Right atrium auricular region (tissue), 2 donors: ENCODE measurements at places on chromosomes 4 and X.

DNA sequence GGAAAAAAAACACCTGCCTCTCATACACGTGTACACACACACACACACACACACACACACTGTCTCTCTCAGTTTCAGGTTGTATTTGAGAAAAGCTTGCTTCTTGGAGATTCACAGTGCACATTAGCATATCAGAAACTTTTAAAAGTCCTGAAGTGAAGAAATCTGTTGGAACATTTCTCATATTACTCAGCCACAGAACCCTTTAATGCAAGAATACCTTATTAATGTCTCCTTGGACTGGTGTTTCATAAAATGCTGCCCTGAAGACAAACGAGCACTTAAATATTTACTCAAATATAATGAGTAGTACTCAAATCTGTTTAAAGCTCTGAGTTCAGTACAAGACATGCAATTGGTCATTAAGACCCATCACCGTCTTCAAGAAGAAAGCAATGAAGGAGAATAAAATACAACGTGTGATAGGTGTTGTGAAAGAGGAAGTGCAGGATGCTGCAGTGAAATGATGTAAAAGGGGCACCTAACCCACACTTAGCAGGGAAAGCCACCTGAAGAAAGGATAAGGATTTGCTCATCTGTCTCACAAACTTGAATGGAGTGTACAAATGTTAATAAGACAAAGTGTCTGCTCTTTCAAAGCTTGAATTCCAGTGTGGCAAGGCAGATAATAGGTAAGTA is 57.0 kb downstream of the DCLK2 start:
- DNase-seq, result no peak

DNA sequence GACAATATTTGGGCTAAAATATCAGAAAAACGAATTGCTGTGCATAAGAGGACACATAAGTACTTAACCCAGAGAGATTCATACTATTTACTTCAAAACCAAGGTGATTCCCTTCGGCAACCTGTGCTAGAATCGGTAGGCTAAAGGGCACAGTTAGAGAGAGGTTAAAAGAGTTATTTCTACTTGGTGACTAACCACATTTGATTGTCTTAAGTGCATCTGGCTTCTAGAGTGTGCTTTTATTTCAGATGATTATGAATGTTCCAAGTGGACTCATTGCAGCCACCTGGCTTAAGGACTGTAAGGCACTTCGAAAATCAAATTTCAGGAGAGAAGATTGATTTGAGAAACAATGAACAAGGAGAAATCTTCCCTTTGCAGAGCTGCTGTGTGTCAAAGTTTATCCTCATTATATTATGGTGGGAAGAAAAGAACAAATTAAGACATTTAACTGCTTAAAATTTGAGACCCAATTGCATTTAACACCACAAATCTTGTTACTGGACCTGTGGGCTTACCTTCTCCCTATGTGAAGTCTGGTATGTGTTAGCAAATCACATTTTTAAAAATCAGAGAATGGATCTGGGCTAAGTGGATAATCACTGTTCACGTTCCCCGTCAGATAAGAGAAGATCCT is 34.0 kb downstream of the PHOX2B start:
- DNase-seq, result no peak

DNA sequence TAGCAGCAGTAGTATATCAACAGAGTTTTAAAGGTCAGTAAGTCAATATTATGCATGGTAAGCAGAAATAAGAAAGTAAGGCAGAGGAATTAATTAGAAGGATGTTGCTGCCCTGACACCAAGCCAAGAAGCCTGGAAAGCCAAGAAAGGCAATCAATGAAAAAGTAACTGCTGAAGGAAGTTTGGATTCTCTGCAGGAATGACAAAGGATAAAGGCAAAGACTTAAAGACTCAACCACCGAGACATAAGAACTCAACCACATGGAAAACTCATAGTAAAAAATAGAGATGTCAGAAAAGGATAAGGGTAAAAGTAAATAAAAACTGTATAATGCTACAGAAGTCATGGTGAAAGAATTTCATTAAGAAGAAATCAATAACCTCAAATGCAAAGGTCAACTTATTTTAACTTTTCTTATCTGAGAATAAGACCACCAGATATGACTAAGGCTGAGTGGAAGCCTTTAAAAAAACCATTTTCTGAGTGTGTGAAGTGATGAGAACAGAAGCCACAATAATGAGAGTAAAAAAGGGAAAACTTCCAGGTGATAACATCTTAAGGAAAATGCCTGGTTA is 55.2 kb downstream of the NEK1 start:
- no peak for DNase-seq

DNA sequence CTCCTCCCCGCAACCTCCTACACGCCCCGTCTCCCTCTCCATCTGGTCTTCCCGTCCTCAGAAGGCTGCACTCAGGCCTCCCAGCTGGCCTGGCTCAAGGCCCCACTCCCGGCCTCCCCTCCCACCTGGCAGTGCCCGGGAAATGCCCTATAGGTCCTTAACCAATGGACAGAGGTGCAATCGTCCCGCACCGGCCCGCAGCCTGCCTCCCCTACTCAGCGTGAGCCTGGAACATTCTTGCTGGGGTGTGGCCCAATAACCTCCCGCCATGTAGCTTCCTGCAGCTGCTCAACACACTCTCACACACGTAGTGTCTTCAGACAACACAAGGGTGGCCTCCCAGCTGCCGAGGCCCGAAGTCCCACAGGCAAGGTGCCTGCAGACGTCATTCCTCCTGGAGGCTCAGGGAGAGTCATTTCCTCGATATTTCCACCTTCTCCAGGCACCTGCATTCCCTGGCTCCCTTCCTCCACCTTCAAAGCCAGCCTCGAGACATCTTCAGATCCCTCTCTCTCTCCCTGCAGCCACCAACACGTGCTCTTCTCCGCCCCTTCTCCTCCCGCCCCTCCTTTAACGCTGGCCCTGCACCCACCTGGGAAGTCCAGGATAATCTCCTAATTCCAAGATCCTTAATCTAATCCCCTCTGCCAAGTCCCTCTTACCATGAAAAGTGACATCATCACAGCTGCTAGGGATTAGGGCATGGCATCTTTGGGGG is 56.2 kb downstream of the ADRA2C start:
- no peak for DNase-seq

- DNase-seq, result no peak
These were observed 9.1 kb downstream of the NSG1 start for GRCh38 chr4:4395849-4396627.

- DNase-seq, result no peak
These were observed 26.1 kb upstream of the EXOC1L start for GRCh38 chr4:55793479-55793878.

DNA sequence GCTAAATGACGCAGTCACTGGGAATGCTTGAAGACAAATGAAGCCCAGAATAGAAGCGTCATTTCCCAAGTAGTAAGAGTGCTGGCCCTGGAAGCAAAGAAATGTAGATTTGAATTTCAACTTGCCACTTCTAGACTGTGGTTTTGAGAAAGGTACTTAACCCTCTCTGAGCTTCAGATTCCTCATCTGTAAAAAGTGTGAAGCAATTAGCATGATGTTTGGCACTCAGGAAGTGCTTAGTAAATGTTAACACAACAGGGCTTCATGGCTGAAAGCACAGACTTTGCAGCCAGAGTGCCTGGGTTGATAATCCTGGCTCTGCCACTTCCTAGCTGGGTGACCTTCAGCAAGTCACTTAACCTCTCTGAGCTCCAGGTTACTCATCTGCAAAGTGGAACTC is 147.4 kb upstream of the RPS6KA3 start:
- DNase-seq, result no peak
